Progenitor cell of endocrine pancreas (in vitro differentiated cells): ENCODE measurements at places on chromosomes 2 and 18. TPM values are rescaled to one million over a fixed set of nuclear protein-coding genes. Genes with fewer than 3 reads are reported as not detected.

DNA sequence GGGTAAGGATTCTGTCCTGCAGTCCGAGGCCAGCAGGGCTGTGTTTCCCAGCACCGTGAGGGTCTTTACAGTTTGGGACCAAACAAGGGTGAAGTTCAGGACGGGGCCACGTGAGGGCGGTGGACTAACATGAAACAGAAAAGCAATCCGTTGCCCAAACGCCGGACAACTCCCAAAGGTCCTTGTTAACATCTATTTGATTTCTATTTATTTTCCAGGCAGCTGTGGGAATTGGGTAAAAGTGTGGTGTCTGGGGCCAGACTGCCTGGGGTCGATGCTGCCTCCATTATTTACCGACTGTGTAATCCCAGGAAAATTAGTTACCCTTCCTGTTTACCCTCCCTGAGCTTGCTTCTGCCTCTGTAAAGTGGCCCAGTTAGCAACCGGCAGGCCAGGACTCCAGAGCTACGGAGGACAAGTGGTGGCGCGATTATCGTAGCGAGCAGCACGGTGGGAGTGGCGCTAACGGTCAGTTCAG lies 66.3 kb upstream of the TCF7L1 start:
- peaks cover 12% of the 10 kb centered on the region for H3K4me1 ChIP-seq
- H3K27ac ChIP-seq: peak overlapping the region; percentile 77
- H3K4me3 ChIP-seq: peak overlapping the region; percentile 46
- DNase-seq: peak; percentile 79
- no peaks in the 10 kb centered on the region for H3K36me3 ChIP-seq
- H3K27me3 ChIP-seq: peaks cover 18% of the 10 kb centered on the region

GRCh38 chr2:28263690-28264089 lies 129.0 kb upstream of the FOSL2 start:
- peaks cover 29% of the 10 kb centered on the region for H3K4me1 ChIP-seq
- no peak overlapping the region for H3K27ac ChIP-seq
- DNase-seq: no peak
- H3K4me3 ChIP-seq: no peak overlapping the region
- H3K36me3 ChIP-seq: peaks cover 5% of the 10 kb centered on the region

GRCh38 chr2:1749489-1750119 lies 5.3 kb upstream of the PXDN start:
- no peak overlapping the region for H3K4me3 ChIP-seq
- peaks cover 2% of the 10 kb centered on the region for H3K4me1 ChIP-seq
- H3K36me3 ChIP-seq: no peaks in the 10 kb centered on the region
- DNase-seq: no peak
- peaks cover 51% of the 10 kb centered on the region for H3K27me3 ChIP-seq

DNA sequence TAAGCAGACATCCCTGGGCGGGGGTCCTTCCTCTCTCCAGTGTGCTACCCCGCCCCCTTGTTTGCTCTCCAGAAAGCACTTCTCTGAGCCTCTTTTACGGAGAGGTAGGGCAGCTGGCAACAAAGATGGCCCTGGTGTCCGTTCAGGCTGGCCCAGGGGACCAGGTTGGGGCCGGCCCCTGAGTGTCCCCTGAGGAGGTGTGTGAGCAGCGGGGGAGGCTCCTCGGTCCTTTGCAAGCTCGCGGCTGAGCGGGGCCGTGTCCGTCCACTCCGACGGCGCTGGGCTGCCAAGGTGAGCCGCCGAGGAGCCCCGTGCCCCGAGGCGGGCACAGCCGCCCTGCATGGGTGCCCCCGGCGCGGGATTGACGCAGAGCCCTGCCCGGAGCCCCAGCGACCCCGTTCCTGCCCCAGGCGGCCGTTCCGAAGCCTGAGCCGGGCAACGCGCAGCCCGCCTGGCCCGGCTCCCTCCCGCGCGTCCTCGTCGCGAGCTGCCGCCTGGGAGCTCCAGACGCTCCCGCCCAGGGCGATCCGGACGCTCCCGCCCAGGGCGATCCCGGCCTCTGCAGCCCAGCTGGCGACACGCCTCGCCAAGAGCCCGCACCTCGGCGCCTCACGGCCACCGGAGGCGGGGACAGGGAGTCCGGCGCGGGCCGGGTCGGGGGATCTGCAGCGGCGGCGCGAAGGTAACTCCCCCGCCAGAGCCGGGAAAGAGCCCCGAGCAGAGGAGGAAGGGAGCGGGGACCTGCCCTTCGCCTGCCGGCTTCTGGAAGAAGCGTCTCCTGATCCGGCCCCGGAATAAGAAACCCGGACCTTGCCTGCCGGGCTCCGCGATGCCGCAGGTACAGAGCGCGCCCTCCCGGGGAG lies at the start of gene PROKR1:
Gene PROKR1, plus strand, starts transcription at position 569 of the 863 bp plus-strand sequence. CDS start 2,243 bp downstream, outside the sequence.
- H3K27ac ChIP-seq: no peak within 1 kb of the TSS
- H3K36me3 ChIP-seq: peaks cover 2% of the 10 kb centered on the region
- H3K4me1 ChIP-seq: no peaks in the 10 kb centered on the region
- peaks cover 58% of the 10 kb centered on the region for H3K27me3 ChIP-seq

GRCh38 chr2:88141952-88142351 lies 14.1 kb upstream of the FABP1 start:
- DNase-seq: no peak
- H3K4me3 ChIP-seq: no peak overlapping the region
- H3K27ac ChIP-seq: no peak overlapping the region

GRCh38 chr2:153939124-153939796 lies 67.5 kb downstream of the GALNT13 start:
- no peaks in the 10 kb centered on the region for H3K36me3 ChIP-seq
- H3K4me3 ChIP-seq: no peak overlapping the region
- no peak for DNase-seq
- H3K27me3 ChIP-seq: no peaks in the 10 kb centered on the region
- no peak overlapping the region for H3K27ac ChIP-seq

- peaks cover 5% of the 10 kb centered on the region for H3K4me1 ChIP-seq
- H3K27me3 ChIP-seq: peaks cover 20% of the 10 kb centered on the region
- H3K27ac ChIP-seq: no peak overlapping the region
- no peak for DNase-seq
- no peak overlapping the region for H3K4me3 ChIP-seq
These were observed 114.4 kb downstream of the CAPN13 start for GRCh38 chr2:30692829-30693275.

DNA sequence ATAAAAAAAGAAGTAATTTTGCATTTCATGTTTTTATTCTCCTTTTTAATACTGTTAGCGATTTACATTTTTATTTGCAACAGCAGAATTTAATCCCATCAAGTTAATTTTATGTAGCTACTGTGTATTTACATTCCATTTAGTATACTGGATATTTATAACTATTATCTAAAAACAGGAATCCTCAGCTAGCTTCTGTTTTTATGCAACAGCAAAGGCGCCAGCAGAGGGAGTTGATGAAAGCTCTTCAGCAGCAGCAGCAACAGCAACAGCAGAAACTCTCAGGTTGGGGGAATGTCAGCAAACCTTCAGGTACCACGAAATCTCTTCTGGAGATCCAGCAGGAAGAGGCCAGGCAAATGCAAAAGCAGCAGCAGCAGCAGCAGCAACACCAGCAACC lies 26.2 kb upstream of the SNORC start:
- H3K27ac ChIP-seq: no peak overlapping the region
- DNase-seq: no peak
- H3K27me3 ChIP-seq: no peaks in the 10 kb centered on the region
- peaks cover 35% of the 10 kb centered on the region for H3K36me3 ChIP-seq

GRCh38 chr2:219419331-219420197 lies 1.4 kb downstream of the DES start:
- H3K4me3 ChIP-seq: no peak overlapping the region
- peaks cover 62% of the 10 kb centered on the region for H3K27me3 ChIP-seq
- H3K4me1 ChIP-seq: no peaks in the 10 kb centered on the region
- H3K27ac ChIP-seq: no peak overlapping the region
- H3K36me3 ChIP-seq: no peaks in the 10 kb centered on the region

DNA sequence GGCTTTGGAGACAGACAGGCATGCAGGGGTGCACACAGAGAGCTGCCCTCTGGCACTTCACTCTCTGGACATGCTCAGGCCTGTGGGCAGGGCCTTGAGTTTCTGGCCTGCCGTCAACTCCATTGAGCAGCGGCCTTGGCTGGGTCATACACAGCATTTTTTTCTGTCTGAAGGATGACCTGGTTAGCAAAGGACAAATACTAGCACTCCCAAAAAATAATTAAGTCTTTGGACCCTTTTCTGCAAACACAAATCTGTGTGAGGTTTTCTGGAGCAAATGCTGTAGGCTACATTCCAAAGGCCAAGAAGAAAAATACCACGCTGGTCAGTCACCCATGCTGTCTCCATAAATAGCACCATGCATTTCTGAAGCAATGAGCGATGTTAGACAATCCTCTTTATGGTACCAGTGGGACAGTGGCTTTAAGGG lies 124.7 kb upstream of the CTAGE1 start:
- peaks cover 27% of the 10 kb centered on the region for H3K4me1 ChIP-seq
- no peak overlapping the region for H3K27ac ChIP-seq
- H3K4me3 ChIP-seq: no peak overlapping the region

- no peaks in the 10 kb centered on the region for H3K27me3 ChIP-seq
- H3K27ac ChIP-seq: no peak overlapping the region
- no peak overlapping the region for H3K4me3 ChIP-seq
- no peaks in the 10 kb centered on the region for H3K36me3 ChIP-seq
- DNase-seq: no peak
- H3K4me1 ChIP-seq: peaks cover 6% of the 10 kb centered on the region
These were observed 291.4 kb downstream of the CCDC85A start for GRCh38 chr2:56475191-56475590.

- H3K27ac ChIP-seq: no peak within 1 kb of the TSS
- DNase-seq: peak; percentile 56
- H3K36me3 ChIP-seq: no peaks in the 10 kb centered on the region
- no peaks in the 10 kb centered on the region for H3K4me1 ChIP-seq
These were observed at the start of gene NMUR1 for GRCh38 chr2:231530099-231531011. Gene NMUR1 (minus strand): TSS chr2:231530445. CDS start chr2:231530361, 84 bp downstream.

DNA sequence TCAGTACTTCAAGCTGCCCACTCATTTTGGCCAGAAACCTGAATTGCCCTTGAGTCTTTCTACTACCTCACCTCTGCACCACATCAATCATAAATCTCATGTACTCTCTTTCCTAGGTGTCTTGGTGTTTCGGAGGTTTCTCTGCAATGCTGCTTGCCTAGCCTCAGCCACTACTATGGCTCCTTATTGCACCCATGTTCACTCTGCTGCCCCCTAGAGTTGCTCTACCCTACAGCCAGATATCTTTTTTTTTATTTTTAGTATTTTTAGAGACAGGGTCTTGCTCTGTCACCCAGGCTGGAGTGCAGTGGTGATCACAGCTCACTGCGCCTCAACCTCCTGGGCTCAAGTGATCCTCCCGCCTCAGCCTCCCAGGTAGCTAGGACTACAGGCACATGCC lies 413.0 kb downstream of the PTPRM start:
- DNase-seq: no peak
- H3K27me3 ChIP-seq: no peaks in the 10 kb centered on the region
- H3K27ac ChIP-seq: no peak overlapping the region

GRCh38 chr2:65548576-65549256 lies 116.3 kb upstream of the SPRED2 start:
- no peak overlapping the region for H3K4me3 ChIP-seq
- peaks cover 5% of the 10 kb centered on the region for H3K27me3 ChIP-seq
- no peaks in the 10 kb centered on the region for H3K36me3 ChIP-seq
- no peak for DNase-seq
- H3K4me1 ChIP-seq: no peaks in the 10 kb centered on the region

DNA sequence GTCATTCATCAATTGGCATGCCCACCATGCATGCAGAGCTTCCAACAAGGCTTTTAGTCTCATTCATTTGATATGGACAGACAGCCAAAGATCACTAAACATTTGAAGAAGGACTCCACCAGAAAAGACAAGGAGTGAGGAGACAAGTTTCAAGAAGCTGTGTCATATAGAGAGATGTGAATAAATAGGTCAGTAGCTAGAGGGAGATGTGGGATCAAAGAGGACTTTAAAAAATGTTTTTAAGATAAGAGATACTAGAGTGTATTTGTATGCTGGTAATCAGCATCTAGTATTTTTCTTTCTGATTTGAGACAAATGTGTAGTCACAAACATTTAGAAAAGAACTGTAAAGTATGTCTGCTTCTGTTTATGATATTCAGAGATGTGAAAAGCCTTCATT lies 48.5 kb downstream of the ANTXR1 start:
- H3K36me3 ChIP-seq: peaks cover 24% of the 10 kb centered on the region
- DNase-seq: no peak
- H3K4me3 ChIP-seq: no peak overlapping the region

- no peak overlapping the region for H3K27ac ChIP-seq
- H3K27me3 ChIP-seq: peaks cover 11% of the 10 kb centered on the region
- no peaks in the 10 kb centered on the region for H3K4me1 ChIP-seq
These were observed 90.1 kb downstream of the EML6 start for GRCh38 chr2:54813584-54813983.

Gene C2orf49
- 24.7 and 27.2 TPM in 2 replicates for total RNA-seq

Gene RNF125
- 2.6 and 2.8 TPM in 2 replicates for total RNA-seq

Gene ZNF396
- total RNA-seq: 4.5 and 5.9 TPM in 2 replicates

Gene IL36RN
- total RNA-seq: 0.13 TPM in 1 of 2 replicates, not detected in the other

Gene ACMSD
- not detected in 2 replicates for total RNA-seq

Gene ARHGEF4
- total RNA-seq: 5.6 and 6.5 TPM in 2 replicates
